ENCODE measurements at places on chromosomes 5 and 9.

DNA sequence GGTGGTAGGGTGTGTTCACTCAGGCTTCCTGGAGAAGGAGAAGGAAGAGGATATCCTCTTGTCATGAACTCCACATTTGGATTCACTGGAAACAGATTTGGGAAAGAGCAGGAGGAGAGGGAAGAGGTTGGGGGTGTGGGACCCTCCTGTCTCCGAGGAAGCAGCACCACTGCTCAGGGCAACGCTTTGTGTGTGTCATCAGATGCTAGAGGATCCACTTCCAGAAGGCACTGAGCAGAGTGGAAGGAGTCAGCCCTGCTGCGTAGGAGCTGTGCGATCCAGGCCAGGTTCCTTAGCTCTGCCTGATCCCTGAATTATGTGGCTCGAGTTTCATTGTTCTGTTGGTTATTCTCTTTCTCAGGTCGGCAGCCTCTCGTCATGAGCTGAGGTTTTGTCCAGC lies 37.3 kb upstream of the TJP2 start:
- no peak for DNase-seq

- DNase-seq, result no peak
Measured at GRCh38 chr9:72169178-72169577, 19.9 kb downstream of the GDA start.

- no peak for DNase-seq
Measured at GRCh38 chr5:72369301-72369700, 49.1 kb downstream of the PTCD2 start.

DNA sequence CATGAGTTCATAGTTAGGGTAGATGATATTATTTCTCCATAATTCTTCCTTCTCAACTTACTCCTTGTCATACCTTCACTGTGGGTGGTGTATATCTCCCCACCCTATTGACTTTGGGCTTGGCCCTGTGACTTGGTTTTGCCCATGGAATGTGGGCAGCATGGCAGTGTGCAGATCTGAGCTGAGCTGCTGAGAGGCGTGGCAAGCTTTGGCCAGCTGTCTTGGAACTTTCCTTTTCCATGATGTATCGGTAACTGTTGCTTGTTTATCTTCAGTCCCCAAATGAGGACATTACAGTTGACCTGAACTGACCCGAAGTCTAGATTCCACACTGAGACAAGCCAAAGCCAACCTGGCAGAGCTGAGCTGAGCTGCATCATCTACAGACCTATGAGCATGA lies 70.4 kb downstream of the RALGPS1 start:
- no peak for DNase-seq

DNA sequence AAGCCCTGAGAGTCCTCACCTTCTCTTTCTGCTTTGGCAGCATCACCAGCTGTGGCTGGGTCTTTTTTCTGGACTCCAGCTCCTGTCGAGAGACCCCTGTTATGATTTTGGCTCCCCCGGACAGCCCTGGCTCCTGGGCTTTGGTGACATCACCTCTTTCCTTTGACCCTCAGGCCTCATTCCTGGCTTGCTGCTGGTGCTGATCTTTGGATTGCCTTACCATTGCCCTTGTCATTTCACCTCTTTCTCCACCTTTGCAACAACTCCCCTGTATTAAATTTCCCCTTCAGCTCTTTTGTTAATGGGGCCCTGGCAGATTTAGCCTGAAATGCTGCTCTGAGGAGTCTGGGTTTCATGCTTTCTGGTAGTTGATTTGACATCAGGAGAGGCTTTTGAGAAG lies 322.8 kb downstream of the ZSWIM6 start:
- DNase-seq, result no peak

DNA sequence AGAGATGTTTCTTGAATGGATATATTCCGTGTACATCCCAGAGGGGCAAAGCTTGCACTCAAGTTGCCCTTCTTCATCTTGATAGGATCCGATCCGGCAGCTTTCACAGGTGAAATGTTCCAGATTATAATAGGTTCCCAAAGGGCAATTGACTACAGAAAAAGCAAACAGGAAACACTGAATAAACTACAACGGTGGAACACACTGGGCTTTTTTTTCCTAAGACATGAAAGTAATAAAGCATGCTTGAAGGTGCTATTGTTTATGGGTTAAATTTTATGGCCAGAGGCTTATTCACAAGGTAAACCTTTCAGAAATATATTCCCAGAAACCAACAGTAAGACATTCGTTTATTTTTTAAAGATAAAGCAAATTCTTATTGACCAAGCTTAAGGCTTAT lies 110.6 kb downstream of the SVEP1 start:
- no peak for DNase-seq

- DNase-seq, result no peak
Measured at GRCh38 chr9:120698766-120699165, 15.5 kb downstream of the MEGF9 start.

GRCh38 chr5:79295029-79295428 lies 59.1 kb downstream of the JMY start:
- no peak for DNase-seq

- DNase-seq, result no peak
Measured at GRCh38 chr5:53243403-53243802, 133.8 kb upstream of the MOCS2 start.

DNA sequence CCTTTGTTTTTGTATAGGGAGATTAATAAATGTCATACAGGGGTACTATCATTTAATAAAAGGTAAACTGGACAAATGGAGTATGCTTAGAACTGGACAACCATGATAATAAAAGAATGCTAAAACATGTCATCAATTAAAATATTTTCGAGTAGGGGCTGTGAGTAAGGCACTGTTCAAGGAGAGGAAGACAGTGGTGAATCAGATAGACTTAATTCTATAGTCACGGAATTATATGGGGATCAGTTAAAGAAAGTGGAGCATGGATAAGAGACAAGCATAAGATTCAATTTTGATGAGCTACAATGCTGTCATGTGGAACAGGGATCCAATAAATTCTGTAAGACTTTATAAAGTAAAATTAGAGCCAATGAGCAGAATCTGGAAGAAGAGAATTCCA lies 104.5 kb downstream of the HMHB1 start:
- no peak for DNase-seq

GRCh38 chr9:137593176-137593575 lies 2.9 kb upstream of the ZMYND19 start:
- DNase-seq, result no peak
